ENCODE measurements at places on chromosomes 16 and 17. TPM values are rescaled to one million over a fixed set of nuclear protein-coding genes. Genes with fewer than 3 reads are reported as not detected.

P2RX1 gene
- total RNA-seq = 1.1 TPM

ORMDL3 gene
- total RNA-seq = 168 TPM

STH gene
- not detected for total RNA-seq

CD19 gene
- total RNA-seq = 0.68 TPM

DNA sequence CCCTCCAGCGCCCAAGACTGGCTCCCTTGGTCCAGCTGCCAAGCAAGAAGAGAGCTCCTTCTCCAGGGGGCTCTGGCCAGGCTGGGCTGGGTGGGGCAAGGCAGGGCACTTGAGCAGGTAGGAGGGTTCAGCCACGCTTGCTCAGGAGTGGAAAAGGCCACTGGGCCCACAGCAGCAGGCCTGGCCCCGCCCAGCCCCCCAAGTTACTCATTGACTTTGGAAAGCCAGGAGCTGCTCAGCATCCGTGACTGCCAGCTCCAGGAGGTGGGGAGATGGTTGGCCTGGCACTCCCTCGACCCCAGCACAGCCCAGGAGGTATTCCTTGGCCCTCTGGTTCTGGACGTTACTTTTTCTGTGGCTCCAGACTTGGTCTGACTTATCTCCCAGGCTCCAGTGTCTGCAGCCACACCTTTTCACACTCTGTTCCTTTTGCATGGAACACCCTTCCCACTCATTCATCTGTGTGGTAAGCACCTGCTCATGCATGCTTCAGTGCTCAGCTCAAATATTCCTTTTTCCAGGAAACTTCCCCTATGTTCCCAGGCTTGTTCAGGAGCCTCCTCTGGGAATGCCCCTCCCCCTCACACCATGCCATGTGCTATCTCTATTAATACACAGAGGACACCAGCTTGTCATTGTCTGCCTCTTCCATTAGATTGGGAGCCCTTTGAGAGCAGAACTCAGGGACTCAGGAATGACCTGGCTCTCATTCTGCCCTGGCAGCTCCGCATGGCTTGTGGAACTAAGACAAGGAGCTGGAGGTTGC lies at the start of gene CDH16:
TSS of gene CDH16 (minus strand) at position 83 of the 766 bp plus-strand sequence. CDS start 820 bp downstream, outside the sequence.
- peaks cover 2% of the 10 kb centered on the region for H3K4me1 ChIP-seq
- H3K36me3 ChIP-seq = no peaks in the 10 kb centered on the region
- peaks cover 20% of the 10 kb centered on the region for H3K27me3 ChIP-seq

DNA sequence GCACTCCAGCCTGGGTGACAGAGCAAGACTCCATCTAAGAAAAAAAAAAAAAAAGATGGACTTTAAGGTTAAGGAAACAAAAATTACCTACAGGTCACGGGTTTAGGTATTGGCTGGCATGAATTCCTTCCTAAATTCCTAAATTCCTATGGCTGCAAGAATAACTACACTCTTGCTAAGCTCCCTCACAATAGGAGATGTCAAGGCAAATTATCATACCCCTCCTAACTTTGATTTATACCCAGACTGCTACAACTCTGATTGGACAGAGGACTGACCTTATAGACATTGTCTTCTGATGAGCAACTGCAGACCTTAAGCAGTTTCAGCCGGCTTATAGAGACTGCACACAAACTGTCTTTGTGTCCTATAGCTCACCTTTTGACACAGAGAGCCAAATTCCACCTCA lies 25.1 kb upstream of the TMC7 start:
- H3K4me3 ChIP-seq = no peak overlapping the region
- no peaks in the 10 kb centered on the region for H3K36me3 ChIP-seq
- H3K27me3 ChIP-seq = peaks cover 7% of the 10 kb centered on the region
- DNase-seq = no peak

DNA sequence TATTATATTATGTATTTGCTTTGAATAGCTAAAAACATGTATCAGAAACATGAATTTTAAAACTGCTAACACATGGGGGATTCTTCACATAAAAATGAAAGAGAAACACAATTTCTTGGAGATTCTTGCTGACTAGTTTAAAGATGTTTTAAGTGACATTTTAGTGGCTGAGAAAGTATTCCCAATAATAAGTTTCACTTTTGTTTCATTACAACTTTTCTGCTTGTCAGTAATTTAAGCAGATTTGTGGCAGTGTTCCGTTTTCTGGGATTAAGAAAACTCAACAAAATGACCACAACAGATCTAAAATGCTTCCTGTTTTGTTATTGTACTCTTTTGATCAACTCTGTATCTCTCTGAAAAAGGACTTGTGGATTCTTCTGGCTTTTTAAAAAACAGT lies 75.9 kb downstream of the NLK start:
- peaks cover 6% of the 10 kb centered on the region for H3K36me3 ChIP-seq
- peaks cover 26% of the 10 kb centered on the region for H3K4me1 ChIP-seq
- H3K27me3 ChIP-seq = no peaks in the 10 kb centered on the region
- peak overlapping the region; percentile 61 for H3K4me3 ChIP-seq

DNA sequence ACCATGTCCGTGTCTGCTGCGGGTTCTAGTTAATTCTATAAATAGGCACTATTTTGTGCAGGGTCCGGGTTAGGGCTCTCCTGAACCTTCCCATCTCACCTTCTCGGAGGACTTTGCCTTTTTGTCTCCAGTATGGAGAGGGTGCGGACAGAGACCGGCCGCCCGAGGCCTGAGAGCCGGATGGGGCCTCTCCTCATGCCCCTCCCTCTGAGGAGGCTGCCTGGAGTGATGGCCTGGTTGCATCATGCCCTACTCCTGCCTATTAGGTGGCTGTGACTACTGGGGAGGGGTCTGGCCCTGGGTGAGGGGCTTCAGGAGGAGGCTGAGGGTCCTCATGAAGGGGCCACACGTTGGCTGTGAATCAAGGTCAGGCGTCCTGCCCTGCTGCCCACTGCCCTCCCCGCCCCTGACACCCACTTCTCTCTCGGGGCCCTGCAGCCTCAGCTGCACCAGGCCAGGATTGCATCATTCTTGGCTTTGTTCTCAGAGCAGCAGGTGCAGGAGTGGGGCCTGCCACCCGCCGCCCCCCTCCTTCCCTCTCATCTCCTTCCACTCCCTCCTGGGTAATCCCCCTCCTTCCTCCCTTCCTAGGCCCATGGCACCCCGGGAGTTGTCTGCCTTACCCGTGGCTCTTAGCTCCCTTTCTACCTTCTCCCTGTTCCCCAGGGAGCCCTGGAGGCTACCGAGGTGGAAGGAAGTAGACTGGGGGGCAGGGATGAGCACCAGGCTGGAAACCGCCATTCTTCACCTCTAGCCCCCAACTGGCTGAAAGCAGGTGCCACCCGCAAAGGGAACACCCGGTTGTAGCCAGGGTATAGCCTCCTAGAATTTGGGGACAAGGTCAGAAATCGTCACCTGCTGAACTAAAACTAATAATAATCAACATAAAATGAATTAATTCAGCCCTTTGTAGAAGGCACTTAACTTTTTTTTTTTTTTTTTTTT lies 12.7 kb upstream of the ARHGAP23 start:
- H3K27me3 ChIP-seq = peaks cover 27% of the 10 kb centered on the region
- no peaks in the 10 kb centered on the region for H3K36me3 ChIP-seq
- H3K27ac ChIP-seq = peak overlapping the region; percentile 83
- DNase-seq = peak; percentile 36
- peaks cover 20% of the 10 kb centered on the region for H3K4me1 ChIP-seq

DNA sequence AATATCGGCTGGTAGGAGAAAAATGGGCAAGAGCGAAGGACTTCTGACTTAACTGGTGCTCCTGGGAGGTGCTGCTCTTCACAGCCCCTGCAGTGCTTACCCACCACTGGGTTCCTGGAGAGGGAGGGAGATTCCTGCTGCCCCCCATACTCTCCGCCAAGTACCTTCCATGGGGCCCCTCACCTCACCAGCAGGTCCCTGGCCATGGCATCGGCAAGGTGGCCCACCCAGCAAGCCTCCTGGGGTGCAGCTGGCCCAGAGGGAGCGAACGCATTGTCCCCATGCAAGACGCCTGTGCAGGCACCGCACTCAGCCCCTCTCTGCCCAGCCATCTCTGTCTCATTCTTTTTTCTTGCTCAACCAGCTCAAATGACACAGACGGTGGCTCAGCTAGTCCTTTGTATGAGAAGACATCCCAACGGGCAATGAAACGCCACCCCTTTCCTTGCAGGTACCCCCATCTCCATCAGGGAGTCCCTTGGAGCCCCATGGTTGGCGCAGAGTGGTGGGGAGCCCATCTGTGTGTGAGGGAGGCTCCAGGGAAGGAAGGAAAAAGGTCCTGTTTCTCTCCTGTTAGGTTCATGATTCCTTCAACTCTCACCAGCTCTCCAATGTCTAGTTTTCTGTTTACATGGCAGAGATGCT lies 9.6 kb upstream of the ALDH3A1 start:
- DNase-seq = no peak
- no peak overlapping the region for H3K4me3 ChIP-seq
- no peaks in the 10 kb centered on the region for H3K4me1 ChIP-seq
- H3K27ac ChIP-seq = no peak overlapping the region
- H3K27me3 ChIP-seq = peaks cover 7% of the 10 kb centered on the region
- H3K36me3 ChIP-seq = no peaks in the 10 kb centered on the region

DNA sequence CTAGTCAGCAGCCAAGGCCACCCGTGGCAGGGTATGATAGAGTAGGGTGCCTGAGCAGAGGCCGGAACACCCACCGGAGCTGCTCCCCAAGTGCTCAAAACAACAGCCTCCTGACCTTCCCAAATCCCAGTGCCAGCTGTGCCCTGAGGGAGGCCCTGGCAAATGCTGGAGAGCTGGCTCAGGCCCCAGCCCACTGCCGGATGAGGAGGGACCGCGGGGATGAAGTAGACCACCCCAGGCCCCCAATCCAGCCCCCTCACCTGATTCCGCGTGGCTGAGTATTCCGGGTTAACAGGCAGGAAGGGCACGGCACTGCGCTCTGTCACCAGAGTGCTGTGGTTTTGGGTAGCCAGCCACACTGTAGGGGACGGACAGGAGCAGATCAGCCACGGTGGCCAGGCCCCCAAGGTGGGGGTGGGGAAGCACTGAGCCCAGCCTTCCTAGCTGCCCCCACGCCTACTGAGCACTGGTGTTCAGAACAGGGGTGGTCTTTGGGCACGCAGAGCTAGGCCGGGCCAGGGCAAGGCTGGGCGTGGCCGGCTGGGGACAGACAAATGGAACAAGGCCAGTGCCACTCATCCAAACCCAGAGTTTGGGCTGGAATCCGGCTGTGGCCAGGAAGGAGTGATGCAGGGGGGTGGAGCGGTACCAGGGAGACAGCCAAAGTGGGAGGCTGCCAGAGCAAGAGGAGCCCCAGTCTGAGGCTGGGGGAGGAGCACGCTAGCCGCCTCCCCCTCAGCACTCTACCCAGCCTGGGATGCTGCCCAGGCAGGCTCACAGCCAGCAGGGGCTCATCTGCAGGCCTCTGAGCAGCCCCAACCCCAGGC lies 9.1 kb downstream of the TP53I13 start:
- no peak for DNase-seq
- H3K27me3 ChIP-seq = no peaks in the 10 kb centered on the region

DNA sequence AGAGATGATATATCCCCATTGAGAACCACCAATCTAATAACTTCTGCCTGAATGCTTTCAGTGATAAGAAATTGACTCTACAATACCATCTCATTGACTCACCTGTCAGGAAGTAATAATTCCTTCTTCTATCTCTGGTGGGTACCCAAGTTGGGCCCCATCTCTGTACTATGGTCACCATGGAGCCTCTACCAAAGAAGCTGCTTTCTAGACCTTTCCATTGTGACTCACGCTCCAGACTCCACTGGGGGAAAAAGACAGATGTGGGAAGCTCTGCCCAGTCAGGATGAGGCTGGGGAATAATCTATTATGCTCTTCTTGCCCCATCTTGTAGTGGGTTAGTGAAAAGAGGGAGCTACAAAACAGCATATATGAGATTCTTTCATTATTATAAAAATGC lies 100.4 kb downstream of the COPRS start:
- H3K4me1 ChIP-seq = peaks cover 18% of the 10 kb centered on the region
- no peaks in the 10 kb centered on the region for H3K36me3 ChIP-seq
- no peak overlapping the region for H3K27ac ChIP-seq
- peaks cover 30% of the 10 kb centered on the region for H3K27me3 ChIP-seq
- H3K4me3 ChIP-seq = no peak overlapping the region
- no peak for DNase-seq

DNA sequence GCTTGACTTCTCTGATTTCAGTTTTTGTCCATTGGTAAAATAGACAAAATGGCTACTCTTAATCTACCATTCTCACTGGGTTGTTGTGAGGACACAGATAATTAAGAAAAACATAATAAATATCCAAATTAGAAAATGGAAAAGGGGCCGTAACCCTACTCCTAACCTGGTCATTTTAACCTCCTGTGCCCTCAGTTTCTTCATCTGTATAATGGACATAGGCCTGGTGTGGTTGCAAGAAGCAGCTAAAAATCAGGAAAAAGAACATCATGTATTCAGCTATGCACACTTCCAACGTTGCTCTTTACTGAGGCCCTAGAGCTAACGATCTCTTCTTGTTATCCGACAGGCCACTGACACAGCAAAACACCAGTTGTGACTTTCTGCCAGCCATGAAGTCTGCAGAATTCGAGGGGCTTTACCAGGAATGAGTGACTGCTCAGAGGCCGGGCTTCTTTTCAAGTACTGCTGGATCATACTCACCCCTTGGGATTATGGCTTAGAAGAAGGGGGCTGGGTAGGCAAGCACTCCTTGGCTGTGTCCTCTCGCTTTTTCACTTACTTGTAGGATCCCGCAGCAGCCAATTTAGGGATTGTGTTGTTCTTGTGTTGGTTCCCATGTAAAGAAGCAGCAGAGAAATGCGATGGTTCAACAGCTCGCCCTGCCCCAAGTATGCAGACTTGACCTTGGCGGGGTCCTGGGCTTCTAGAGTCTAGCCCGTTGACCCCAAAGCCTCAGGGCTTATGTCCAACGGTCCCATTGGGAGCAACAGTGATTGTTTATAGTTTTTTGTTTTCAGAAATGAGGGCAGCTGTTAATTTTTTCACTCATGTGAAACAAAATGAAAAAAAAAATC lies 20.9 kb downstream of the LDAF1 start:
- H3K36me3 ChIP-seq = peaks cover 47% of the 10 kb centered on the region
- H3K27me3 ChIP-seq = no peaks in the 10 kb centered on the region
- H3K4me1 ChIP-seq = no peaks in the 10 kb centered on the region
- no peak overlapping the region for H3K4me3 ChIP-seq
- no peak for DNase-seq

DNA sequence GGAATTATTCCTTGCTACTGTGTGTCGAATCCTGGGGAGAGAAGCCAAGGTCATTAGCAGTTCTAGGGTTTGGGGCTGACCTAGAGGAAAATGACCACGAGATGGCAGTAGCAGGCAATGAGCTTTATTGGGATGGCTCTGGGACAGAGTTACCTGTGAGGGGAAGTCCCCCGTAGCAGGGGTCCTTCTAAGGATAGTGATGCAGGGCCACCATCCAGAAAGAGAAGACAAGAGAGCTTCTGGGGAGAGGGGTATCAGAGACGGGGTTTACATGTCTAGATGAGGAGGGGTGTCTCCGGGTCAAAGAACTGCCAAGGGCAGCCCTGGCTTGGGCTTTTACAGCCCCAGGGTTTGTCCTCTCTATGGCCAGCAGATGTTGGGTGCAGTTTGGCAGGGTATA lies 6.4 kb upstream of the GGT6 start:
- peaks cover 5% of the 10 kb centered on the region for H3K27me3 ChIP-seq
- no peak overlapping the region for H3K27ac ChIP-seq
- peak; percentile 64 for DNase-seq
- H3K4me1 ChIP-seq = peaks cover 32% of the 10 kb centered on the region

- H3K4me1 ChIP-seq = peaks cover 4% of the 10 kb centered on the region
- H3K27me3 ChIP-seq = no peaks in the 10 kb centered on the region
- no peak for DNase-seq
These were observed 26.1 kb downstream of the UBE2O start for GRCh38 chr17:76426853-76427252.
